ENCODE measurements at places on chromosomes 5 and 9.

DNA sequence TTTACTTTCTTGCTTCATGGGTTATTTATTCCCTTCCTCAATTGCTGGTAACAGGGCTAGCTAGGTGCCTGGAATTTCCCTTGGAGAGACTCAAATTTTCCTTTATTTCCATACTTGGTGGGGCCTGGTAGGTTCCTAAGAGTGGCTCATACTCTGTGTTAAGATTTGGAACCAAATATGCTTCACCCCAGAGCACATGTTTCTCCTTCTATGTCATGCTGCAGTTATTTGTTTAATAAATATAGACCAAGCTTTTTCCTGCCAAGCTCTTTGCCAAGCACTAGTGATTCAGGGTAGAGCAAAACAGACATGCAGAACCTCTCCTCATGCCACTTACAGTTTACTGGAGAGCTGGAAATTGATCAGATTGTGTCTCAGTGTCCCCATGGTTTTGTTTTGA, 290.3 kb upstream of the SGCD start:
- DNase-seq: no peak

- no peak for DNase-seq
Measured at GRCh38 chr5:140116716-140117115, 2.8 kb downstream of the PURA start.

- DNase-seq: no peak
Measured at GRCh38 chr9:90727488-90727887, 74.1 kb upstream of the SYK start.

GRCh38 chr5:67971223-67971830, 244.2 kb upstream of the PIK3R1 start:
- DNase-seq: no peak

DNA sequence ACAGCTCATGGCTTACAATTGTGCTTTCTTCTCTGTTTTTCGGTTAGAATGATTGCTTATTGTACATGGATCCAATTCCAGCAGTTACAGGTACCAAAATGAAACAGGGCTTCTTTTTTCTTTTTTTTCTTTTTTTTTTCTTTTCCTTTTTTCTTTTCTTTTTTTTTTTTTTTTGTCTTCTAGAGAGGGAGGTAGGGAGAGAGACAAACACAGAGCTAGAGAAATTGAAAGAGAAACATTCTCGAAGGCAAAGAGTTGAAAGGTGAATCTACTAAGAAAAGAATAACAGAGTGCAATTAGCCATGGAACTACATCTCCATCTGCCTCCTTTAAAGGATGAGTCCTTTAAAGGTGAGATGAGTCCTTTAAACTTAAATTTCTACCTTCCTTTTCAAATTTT, 1.0 kb upstream of the EDIL3 start:
- DNase-seq: no peak

GRCh38 chr5:163566678-163567077, 61.3 kb downstream of the MAT2B start:
- DNase-seq: no peak

GRCh38 chr5:91403438-91403837, 20.3 kb upstream of the ARRDC3 start:
- DNase-seq: no peak

- DNase-seq: no peak
Measured at GRCh38 chr9:79779901-79780300, 208.1 kb downstream of the TLE4 start.

GRCh38 chr9:631596-631995, 209.9 kb upstream of the DMRT1 start:
- DNase-seq: no peak

- DNase-seq: no peak
Measured at GRCh38 chr5:172642486-172642885, 1.4 kb downstream of the NEURL1B start.

- DNase-seq: no peak
Measured at GRCh38 chr5:37777432-37778130, 62.3 kb downstream of the GDNF start.

GRCh38 chr5:160641405-160641804, 210.6 kb downstream of the ATP10B start:
- no peak for DNase-seq

GRCh38 chr5:107518616-107519015, 152.1 kb downstream of the EFNA5 start:
- no peak for DNase-seq

DNA sequence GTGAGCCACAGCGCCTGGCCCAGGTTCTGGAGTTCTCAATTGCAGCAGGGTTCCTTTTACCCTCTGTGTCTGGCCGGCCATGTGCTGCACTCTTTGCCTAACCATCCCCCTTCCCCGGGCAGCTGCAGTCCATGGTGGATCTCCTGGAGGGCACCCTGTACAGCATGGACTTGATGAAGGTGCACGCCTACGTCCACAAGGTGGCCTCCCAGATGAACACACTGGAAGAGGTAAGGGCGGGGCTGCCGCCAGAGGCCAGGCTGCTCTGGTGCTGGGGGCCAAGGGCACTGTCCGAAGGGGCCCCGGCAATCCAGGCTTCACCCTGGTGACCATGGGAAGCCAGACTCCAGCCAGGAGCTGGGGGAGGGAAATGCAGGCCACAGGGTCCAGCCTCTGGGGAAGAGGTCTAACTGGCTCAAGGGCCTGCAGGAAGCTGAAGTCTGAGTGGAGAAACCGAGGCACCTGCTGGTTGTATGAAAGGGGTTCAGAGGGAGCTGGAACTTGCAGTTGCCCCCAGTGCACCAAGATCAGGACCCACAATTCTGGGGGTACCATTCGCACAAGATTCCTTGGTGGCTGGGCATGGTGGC, 18.1 kb downstream of the OLFML2A start:
- DNase-seq: no peak

DNA sequence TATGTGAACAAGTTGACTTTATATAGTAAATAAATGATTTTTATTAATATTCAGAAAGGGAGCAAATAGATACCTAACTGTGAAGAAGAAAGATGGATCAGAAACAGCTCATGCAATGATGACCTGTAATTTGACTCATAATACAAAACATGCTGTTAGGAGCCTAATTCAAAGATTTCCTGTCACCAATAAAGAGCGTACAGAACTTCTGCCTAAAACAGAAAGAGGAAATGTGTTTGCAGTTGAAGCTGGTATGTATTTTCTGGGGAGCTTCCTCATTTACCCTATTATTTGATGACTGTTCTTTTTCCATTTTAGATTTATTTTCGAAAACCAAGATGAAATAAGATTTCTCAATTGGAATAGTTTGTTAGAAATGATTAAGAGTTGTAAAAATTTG, 11.4 kb downstream of the YTHDC2 start:
- DNase-seq: no peak

DNA sequence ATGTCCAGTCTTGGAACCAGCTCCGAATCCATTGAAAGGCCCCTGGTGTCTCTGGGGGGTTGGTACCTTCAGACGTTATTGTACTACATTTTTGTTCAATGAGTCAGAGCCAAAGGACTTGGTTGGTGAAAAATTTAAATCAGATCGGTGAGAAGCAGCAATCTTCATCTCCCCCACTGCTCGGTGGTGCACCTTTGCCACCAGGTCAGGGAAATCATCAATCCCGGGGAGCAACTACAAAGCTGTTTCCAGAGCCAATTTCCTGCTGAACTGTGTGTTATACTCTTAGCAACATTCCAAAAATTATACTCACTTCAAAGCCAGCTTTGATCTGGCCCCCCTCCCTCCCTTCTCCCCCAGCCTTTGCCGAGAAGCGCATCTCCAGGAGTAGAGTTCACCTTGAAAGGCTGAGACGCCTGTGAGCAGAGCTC, 375.2 kb upstream of the WWC1 start:
- no peak for DNase-seq
